Nephron progenitor cell (in vitro differentiated cells): ENCODE measurements at places on chromosomes 13 and 19.
A peak's percentile ranks its signal among the peaks of the same experiment; 100 is the strongest.

GRCh38 chr19:17370026-17370587, 7.0 kb downstream of the PLVAP start:
- DNase-seq, result no peak

DNA sequence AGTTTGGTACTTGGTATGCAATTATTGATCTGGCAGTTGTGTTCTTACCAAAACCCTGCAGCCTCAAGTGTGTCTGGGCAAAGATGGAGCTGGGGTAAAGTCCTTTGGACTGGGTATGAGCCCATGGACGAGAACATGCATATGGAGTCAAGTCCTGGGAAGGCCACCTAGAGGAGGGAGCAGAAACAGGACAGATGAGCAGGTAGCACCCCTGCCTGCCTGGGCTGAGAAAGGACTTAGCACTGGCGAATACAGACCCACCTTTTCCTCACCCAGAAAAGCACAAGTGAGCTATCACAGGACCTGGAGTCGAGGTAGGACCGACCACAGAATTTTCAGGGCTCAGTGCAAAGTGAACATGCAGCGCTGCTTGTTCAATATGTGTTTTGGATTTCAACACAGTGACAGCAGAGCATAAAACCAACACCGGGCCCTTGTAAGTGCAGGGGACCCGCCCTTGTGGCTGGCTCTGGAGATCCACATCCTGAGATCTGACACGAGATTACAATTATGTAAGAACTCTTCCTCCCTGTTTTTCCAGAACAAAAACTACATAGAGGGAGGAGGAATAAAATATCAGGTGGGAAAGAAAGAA, 25.9 kb downstream of the IGFL2 start:
- no peak for DNase-seq

DNA sequence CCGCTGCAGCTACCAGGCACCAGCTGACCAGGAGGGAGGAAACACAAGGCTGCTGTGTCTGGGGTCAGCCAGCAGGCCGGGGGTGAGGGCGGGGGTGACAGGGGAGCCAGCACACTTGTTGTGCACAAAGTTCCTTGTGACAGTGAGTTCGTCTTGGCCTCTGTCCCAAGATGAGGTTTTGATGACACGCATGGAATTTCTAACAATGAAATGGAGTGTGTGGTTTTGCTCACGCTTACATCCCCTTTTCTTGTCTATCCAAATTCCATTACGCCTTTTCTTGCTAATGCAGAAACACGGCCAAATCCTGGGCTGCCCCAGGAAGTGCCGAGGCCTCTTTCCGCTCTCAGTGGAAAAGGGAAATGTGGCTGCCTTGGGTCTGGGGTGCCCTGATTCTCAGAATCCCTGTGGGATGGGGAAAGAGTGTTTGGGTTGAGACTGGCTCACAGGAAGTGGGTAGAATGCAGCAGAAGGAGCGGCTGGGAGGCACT, 73.8 kb downstream of the GADD45B start:
- DNase-seq, result no peak

GRCh38 chr19:30163663-30164062, 208.5 kb upstream of the ZNF536 start:
- no peak for DNase-seq

DNA sequence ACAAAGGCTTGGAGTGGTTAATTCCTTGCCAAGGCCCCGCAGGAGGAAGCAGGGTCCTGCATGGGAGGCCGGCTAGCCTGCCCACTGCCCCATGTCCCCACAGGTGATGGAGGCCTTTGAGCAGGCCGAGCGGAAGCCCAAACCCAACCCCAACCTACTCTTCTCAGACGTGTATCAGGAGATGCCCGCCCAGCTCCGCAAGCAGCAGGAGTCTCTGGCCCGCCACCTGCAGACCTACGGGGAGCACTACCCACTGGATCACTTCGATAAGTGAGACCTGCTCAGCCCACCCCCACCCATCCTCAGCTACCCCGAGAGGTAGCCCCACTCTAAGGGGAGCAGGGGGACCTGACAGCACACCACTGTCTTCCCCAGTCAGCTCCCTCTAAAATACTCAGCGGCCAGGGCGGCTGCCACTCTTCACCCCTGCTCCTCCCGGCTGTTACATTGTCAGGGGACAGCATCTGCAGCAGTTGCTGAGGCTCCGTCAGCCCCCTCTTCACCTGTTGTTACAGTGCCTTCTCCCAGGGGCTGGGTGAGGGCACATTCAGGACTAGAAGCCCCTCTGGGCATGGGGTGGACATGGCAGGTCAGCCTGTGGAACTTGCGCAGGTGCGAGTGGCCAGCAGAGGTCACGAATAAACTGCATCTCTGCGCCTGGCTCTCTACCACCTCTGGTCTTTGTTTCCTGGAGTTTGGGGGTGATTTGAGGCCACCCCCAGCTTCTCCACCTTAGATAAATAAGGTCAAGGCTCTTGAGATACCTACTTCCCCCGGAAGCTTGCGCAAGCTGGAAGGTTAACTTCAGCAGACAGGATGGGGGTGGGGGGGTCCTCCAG, 2.6 kb downstream of the B3GNT8 start:
- no peak for DNase-seq

GRCh38 chr13:51258612-51259548, 36.7 kb downstream of the FAM124A start:
- peak; percentile 47 for DNase-seq

DNA sequence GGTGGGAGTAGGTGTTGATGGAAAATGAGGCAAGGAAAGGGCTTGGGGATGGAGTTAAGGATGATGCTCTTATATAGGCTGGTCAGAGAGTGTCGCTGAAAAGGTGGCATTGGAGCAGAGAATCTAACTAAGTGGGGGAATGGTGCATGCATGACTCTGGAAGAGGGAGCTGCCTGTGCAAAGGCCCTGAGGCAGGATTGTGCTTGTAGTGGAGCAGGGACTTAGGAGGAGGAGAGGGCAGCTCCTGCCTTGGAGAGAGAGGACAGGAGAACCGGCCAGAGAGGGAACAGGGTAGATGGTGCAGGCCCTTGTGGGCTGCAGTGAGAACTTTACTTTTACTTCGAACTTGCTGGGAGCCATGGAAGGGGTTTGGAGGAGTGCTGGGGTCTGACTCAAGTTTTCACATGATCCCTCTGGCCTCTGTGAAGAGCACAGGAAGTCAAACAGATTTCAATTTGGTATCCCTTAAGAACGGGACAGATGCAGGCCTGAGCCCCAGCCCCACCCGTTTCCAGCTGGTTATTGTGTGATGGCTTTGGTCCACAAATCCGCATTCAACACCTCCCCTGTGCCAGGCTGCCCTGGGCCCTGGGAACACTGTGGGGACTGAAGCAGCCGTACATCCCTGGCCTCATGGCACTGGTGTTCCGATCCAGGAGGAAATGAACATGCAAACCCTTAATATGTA, 7.0 kb downstream of the AP2A1 start:
- DNase-seq, result no peak

DNA sequence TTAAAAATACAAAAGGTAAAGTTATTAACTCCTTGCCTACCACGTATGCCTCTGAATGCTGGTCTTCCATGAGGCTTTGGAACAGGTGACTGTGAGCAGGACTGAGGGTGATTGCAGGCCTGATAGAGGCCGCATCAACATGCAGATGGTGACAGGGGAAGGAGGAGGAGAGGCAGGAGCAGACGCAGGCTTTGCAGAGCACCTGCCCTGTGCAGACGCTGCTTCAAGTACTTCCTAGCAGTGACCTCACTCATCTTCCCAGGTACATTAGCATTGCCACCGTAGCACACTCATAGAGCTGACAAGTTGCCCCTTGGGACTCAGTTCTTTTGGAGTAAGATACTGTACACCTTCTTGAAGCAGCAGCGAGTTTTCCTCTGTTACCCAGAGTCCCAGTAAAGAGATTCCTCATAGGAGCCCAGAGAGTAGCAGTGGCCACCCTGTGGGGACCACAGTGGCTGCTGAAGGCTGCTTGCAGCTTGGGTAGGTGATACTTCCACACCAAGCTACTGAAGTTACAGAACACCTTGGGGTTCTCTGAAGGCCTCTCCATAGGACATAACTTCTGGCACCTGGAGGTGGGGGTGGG, 56.0 kb downstream of the ZNF536 start:
- no peak for DNase-seq

DNA sequence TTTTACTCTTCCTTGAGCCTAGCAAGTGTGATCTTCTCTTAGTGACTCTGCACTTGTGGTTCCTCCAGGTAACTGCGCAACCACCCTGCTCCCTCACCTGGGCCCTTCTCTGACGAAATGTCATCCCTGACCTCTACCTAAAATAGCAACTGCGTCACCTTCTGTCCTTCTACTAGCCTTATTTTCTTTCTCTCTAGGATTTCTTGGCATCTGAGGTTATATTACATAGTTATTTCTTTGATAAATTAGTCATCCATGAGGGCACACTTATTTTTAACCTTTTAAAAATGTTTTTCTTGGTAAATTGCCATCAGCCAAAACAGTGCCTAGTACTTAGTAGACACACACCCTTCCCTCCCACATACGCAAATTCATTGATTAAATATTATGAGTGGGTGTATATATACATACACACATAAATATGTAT, 355.5 kb downstream of the ENOX1 start:
- no peak for DNase-seq

DNA sequence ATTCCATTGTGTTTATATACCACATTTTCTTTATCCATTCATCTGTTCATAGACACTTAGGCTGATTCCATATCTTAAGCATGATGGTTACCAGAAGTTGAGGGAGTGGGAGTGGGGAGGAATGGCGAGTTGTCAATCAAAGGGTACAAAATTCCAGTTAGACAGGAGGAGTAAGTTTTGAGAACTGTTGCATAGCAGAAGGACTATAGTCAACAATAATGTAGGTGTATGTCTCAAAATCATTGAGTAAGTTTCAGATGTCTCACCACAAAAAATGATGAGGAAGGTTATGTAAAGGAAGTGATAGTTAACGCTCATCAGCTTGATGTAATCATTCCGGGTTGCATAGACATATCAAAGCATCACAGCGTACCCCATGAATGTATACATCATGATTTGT, 4.6 kb upstream of the UBL3 start:
- DNase-seq, result no peak

- DNase-seq, result no peak
These were observed 8.9 kb upstream of the OR1I1 start for GRCh38 chr19:15072930-15073647.

- no peak for DNase-seq
These were observed 408.3 kb downstream of the KLF5 start for GRCh38 chr13:73467125-73467524.

DNA sequence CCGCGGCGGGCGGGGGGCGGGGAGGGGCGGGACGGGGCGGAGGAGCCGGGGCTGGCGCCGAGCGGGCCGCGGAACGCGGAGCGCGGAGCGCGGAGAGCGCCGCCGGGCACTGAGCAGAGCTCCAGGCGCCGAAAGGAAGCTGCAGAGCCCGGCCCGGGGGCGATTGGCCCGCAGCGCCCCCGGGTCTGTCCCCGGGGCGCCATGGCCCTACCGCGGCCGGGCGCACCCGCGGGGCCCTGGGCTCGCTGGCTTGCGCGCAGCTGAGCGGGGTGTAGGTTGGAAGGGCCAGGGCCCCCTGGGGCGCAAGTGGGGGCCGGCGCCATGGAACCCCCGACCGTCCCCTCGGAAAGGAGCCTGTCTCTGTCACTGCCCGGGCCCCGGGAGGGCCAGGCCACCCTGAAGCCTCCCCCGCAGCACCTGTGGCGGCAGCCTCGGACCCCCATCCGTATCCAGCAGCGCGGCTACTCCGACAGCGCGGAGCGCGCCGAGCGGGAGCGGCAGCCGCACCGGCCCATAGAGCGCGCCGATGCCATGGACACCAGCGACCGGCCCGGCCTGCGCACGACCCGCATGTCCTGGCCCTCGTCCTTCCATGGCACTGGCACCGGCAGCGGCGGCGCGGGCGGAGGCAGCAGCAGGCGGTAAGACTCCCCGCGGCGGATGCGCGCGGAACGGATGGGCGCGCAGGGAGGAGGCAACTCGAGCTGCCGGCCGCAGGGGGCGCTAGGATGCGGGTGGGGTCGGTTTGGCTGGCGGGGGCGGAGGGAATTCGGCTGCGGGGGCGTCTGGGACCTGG, at the start of gene PDE4A:
PDE4A (plus strand) TSS at position 95 of the 796 bp plus-strand sequence; CDS start at position 322, 227 bp downstream.
- peak; percentile 79 for DNase-seq

- DNase-seq, result no peak
These were observed 1.6 kb downstream of the LINGO3 start for GRCh38 chr19:2306281-2306806.

GRCh38 chr13:95247852-95248251, 53.4 kb downstream of the ABCC4 start:
- DNase-seq, result no peak

GRCh38 chr19:30774252-30774766, 402.1 kb downstream of the ZNF536 start:
- DNase-seq, result no peak

DNA sequence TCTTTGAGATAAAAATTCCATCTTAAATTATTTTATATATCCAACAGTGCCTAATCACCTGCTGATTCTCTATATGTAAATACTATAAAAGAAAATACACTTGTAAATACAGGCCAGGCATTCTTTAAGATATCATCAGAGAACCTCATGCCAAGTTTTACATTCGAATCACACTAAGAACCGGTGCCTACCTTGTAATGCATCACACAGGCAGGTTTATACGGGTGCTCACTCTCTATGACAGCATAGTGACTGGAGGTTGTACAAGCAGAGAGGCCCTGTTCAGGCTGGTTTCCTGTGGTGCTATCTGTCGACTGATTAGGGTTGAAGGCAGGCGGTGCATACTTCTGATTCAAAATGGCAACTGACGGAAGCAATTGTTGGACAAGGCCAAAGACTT, 141.3 kb upstream of the FBXL3 start:
- DNase-seq, result no peak

DNA sequence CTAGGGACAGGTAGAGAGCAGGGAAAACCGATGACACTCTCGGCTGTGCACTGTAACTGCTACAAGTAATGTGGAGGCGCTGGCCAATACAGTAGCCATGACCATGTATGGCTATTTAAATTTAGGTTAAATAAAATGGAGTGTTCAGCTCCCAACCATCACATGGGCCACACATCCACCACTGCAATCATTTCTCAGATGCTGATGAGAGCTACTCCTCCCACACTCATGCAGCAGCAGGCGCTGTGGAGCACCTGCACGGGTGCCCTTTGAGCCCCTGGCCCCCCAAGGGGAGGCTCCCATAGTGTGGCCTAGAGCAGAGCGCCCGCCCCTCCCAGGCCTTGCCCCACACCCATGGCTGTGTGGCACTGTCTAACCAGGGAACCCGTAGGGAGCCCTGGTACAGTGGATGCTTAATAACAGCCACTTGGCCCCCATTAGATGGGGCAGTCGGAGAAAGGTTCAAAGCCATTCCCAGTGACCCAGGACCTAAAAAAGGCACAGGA, 6.0 kb downstream of the ACP4 start:
- DNase-seq, result no peak

GRCh38 chr19:46118136-46118535, 6.4 kb downstream of the IGFL3 start:
- DNase-seq, result no peak

DNA sequence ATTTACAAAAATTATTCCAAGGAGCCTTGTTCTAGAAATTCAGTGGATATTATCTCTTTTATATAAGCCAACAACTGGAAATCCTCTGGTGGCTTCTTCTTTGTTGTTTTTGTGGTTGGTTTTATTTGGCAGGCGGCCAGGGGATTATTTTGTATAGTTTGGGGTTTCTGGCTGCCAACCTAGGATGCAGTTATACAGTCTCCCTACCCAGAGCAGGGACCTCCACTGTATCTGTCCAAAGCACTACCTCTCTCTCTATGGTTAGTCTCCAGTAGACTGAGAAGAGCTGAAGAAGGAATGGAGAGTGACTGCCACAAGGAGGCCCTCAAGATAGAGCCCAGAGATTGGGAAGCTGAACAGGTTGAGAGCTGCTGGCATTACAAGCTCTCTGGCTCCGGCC, 80.2 kb downstream of the ZAR1L start:
- no peak for DNase-seq

- no peak for DNase-seq
These were observed 4.6 kb downstream of the ZNF444 start for GRCh38 chr19:56145698-56146097.
